Astrocyte (in vitro differentiated cells and primary cell): ENCODE measurements at places on chromosomes 6 and 20. TPM values are rescaled to one million over a fixed set of nuclear protein-coding genes. Genes with fewer than 3 reads are reported as not detected.

Gene DEF6
- 2.2 and 3.3 TPM in 2 replicates for total RNA-seq

Gene KCNK16
- total RNA-seq, result not detected in 2 replicates

Gene CLPSL2
- not detected in 2 replicates for total RNA-seq

Gene SIM1
- not detected in 2 replicates for total RNA-seq

Gene CD40
- total RNA-seq, result 2.3 and 4.1 TPM in 2 replicates

Gene FAM217A
- not detected in 2 replicates for total RNA-seq

Gene NKAPL
- not detected in 2 replicates for total RNA-seq

Gene ARMC12
- 0.25 TPM in 1 of 2 replicates, not detected in the other for total RNA-seq

Gene FAM210B
- 40.5 and 46.3 TPM in 2 replicates for total RNA-seq

Gene PDE10A
- total RNA-seq, result 5.4 and 7.4 TPM in 2 replicates

Gene MICB
- 4.1 and 5.8 TPM in 2 replicates for total RNA-seq

Gene TBP
- 14.2 and 19.3 TPM in 2 replicates for total RNA-seq

Gene NEURL2
- 6.7 and 6.9 TPM in 2 replicates for total RNA-seq

Gene LTB
- total RNA-seq, result 0.26 and 0.52 TPM in 2 replicates

Gene COL20A1
- 3.1 and 5.0 TPM in 2 replicates for total RNA-seq

Gene MMUT
- total RNA-seq, result 10.9 and 11.4 TPM in 2 replicates

Gene C6orf58
- not detected in 2 replicates for total RNA-seq

Gene AGPAT4
- 27.2 and 27.9 TPM in 2 replicates for total RNA-seq

Gene ID4
- total RNA-seq, result 12.0 and 12.8 TPM in 2 replicates

Gene LRFN2
- 0.32 and 0.94 TPM in 2 replicates for total RNA-seq

Gene SLC35D3
- not detected in 2 replicates for total RNA-seq

Gene TPX2
- 31.7 and 41.6 TPM in 2 replicates for total RNA-seq

Gene PPP1R3G
- 0.39 and 0.70 TPM in 2 replicates for total RNA-seq

Gene LTA
- not detected in 2 replicates for total RNA-seq

Gene NINL
- 7.9 and 10.2 TPM in 2 replicates for total RNA-seq

Gene NANP
- 5.0 and 5.7 TPM in 2 replicates for total RNA-seq

Gene CABLES2
- 4.4 and 5.4 TPM in 2 replicates for total RNA-seq

Gene JPH2
- total RNA-seq, result 18.1 and 18.5 TPM in 2 replicates

Gene ZKSCAN3
- total RNA-seq, result 7.6 and 8.0 TPM in 2 replicates

Gene PRKN
- total RNA-seq, result 1.3 and 1.5 TPM in 2 replicates

Gene PROCR
- total RNA-seq, result 36.2 and 39.5 TPM in 2 replicates

Gene TCF19
- total RNA-seq, result 1.5 and 2.5 TPM in 2 replicates

Gene CLVS2
- not detected in 2 replicates for total RNA-seq

Gene SUN5
- total RNA-seq, result not detected in 2 replicates

Gene RGS17
- 3.4 and 3.7 TPM in 2 replicates for total RNA-seq

Gene C2
- total RNA-seq, result 0.20 and 0.43 TPM in 2 replicates

Gene CALHM5
- total RNA-seq, result 1.8 and 1.9 TPM in 2 replicates

Gene OTOR
- total RNA-seq, result not detected in 2 replicates

Gene RIPPLY2
- not detected in 2 replicates for total RNA-seq

Gene TMEM170B
- total RNA-seq, result 1.5 and 2.5 TPM in 2 replicates

Gene DPPA5
- total RNA-seq, result not detected in 2 replicates

Gene TAAR6
- total RNA-seq, result not detected in 2 replicates

Gene OARD1
- 10.6 and 14.3 TPM in 2 replicates for total RNA-seq

Gene TNF
- 0.79 and 1.2 TPM in 2 replicates for total RNA-seq

Gene LAMP5
- total RNA-seq, result 2.3 and 4.7 TPM in 2 replicates

Gene SNPH
- 7.8 and 7.9 TPM in 2 replicates for total RNA-seq

Gene HLA-F
- total RNA-seq, result 6.0 and 7.4 TPM in 2 replicates

Gene THBD
- total RNA-seq, result 14.2 and 22.7 TPM in 2 replicates
